ENCODE measurements at places on chromosomes 12 and 14. TPM values are rescaled to one million over a fixed set of nuclear protein-coding genes. Genes with fewer than 3 reads are reported as not detected.

DAO gene
- 0.87 TPM for polyA plus RNA-seq

SERPINA9 gene
- not detected for polyA plus RNA-seq

- no peak for DNase-seq
These were observed 89.3 kb downstream of the NTN4 start for GRCh38 chr12:95701275-95701674.

- no peak for DNase-seq
These were observed 45.1 kb downstream of the TRAF3 start for GRCh38 chr14:102822311-102822863.

VRTN gene
- polyA plus RNA-seq: not detected

NOP9 gene
- polyA plus RNA-seq: 24.1 TPM

ZNF891 gene
- polyA plus RNA-seq: 2.9 TPM

- no peak for DNase-seq
These were observed 898.4 kb downstream of the SLC16A7 start for GRCh38 chr12:60494244-60494643.

GRCh38 chr12:42128327-42128726 lies 16.3 kb downstream of the GXYLT1 start:
- no peak for DNase-seq

- no peak for DNase-seq
These were observed 7.8 kb upstream of the NXPH4 start for GRCh38 chr12:57208631-57209282.

GRCh38 chr12:131133994-131134393 lies 180.3 kb downstream of the ADGRD1 start:
- DNase-seq: no peak

DNA sequence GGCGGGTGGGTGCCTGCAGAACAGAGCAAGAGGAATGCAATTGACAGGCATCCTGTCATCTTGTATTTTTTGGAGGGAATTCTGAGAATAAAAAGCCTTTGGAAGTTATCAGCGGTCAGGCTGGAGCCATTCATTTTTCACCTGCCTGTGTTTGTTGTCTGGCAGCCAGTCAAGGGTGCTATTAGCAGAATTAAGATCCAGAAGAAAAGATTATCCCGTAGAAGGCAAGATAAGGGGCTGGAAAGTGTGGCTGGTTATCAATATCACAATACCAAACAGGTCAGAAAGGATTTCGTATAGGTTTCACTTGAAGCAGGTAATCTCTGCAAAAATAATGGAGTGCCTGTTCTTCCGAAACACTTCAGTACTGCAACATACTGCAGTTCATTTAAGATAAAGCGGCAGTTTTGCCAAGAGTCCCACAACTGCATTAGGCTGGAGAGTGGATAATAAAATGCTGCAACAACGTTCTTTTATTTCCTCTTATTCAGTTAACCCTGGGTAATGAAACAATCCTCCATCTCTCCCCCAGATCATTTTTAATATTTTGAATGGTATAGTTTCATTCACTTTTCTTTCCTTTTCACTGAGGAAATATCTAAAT lies 171.2 kb upstream of the CDKN3 start:
- DNase-seq: no peak

DNA sequence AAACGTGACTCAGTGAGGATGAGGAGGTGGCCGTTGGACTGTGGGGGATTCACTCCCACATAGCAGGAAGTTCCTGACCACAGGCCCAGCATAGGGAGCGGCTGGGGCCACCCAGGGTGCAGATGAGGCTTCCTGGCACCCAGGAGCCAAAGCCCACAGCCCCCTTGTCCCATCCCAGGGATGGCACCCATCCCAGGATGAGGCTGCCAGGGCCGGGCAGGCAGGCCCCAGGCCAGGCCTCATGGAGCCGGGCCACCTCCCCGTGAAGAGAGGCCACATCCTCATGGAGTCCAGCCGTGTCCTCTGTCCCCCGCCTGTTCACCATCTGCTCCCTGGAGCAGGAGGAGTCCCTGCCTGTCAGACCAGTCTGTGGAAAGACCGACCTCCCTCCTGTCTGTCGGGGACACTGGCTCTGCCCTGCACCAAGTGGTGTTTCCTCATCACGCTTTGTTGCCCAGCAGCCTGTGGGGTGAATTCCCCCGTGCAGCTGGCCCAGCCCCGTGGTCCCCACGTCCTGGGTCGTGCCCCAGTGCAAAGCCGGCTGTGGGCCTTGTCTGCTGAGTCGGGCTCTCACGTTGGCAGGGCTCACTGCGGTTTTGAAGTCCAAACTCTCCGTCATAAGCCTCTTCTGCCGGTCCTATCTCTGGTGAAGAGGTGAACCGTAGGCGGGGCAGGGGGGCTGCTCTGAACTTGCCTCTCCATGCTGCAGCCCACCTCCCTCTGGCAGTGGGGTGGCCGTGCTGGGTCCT lies 24.5 kb downstream of the MMP17 start:
- no peak for DNase-seq

TMEM52B gene
- 162 TPM for polyA plus RNA-seq

DNA sequence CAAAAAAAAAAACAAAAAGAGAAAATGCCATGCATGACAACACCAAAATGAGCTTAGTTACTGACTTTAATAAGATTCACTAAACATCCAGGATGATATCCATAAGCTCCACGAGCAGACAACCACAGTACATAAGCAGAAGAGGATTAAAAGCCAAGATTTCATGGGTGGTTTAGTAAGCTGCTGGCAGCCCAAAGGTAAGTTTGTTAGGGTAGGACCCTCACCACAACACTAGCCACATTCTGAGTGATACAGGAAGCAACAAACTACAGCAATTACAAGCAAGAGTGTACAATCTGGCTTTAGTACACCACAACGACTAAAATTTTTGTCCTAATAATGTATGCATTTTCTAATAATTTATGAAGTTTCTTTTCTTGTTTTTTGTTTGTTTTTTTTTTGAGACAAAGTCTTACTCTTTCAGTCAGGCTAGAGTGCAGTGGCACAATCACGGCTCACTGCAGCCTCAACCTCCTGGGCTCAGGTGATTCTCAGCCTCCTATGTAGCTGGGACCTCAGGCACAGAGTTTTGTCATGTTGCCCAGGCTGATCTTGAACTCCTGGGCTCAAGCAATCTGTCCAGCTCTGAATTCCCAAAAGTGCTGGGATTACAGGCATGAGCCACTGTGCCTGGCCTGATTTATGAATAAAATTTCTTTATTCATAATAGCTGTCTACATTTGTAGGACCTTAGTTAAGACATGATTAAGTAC lies 221.4 kb downstream of the MED13L start:
- no peak for DNase-seq

DNA sequence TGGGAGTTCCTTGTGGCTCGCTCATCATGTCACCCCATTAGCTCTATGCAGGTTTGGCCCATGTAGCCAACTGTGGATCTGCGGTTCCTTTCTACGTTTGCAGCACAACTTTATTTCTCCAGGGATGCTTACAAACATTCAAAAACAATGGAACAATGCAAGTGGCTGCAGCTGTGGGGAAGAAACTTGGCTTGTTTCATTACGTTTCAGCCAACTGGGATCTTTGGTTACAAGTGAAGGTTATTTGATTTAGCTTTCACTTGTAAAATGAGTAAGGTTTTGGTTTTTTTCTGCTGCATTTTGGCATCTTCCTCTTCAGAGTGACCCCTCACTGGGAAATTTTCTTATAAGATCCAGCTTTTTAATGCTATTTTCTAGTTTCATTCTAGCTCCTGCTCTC lies 105.9 kb downstream of the PLXNC1 start:
- DNase-seq: no peak

OVCH1 gene
- polyA plus RNA-seq: 0.31 TPM

DNA sequence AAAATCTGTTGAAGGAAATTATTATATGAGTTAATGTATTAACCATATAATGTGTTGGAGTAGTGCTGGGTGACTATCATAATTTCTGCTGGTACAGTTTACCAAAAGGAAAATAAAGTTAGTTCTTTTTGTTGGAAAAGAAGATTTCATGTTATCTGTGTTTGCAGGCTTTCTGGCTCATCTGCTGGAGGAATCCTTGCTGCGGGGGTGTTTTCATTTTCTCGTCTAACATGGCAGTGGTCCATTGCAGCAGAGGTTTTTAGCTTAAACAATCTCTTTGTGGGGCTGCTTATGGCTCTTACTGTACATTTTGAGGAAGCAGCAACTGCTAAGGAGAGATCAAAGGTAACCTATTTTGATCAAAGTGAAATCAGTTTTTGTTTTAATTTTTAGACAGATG lies 24.1 kb downstream of the TMEM260 start:
- no peak for DNase-seq

- no peak for DNase-seq
These were observed 37.8 kb upstream of the DDHD1 start for GRCh38 chr14:53190938-53191337.

- DNase-seq: no peak
These were observed 148.1 kb downstream of the TSPAN9 start for GRCh38 chr12:3225154-3225795.

- DNase-seq: no peak
These were observed 412.9 kb downstream of the RAD51B start for GRCh38 chr14:68232300-68233055.

- DNase-seq: no peak
These were observed 148.7 kb downstream of the ANO2 start for GRCh38 chr12:5796171-5796958.

INHBC gene
- polyA plus RNA-seq: 0.25 TPM

- DNase-seq: no peak
These were observed 610 bp upstream of the KMT2D start for GRCh38 chr12:49061157-49061650.

DNA sequence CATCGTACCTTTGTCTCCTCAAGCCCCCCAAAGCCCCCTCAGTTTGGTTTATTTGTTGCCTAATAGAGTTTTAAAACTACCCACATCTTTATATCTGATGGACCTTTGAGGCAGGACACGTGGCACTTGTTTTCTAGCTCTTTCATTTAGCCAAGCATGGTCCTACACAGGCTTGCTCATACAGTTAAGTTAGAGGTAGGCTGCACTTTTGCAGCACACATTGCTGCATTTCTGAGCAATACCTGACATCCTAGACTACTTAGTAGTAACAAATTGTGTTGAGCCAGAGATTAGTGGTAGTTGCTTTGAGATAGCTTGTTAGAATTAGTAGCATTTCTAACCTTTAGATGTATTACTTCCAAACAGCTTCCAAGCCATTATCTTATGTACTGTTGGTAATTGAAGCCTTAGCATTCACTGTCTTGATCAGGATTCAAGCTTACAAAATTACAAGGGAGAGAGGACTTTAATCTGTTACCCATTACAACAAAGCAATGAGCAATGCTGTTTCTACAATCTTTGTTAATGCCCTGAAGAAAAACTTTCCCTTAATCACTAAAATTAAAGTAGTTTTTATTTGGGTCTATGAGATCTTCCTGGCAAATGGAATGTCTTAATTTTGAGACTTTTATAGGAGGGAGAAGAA lies 96.6 kb downstream of the WNK1 start:
- no peak for DNase-seq

DNA sequence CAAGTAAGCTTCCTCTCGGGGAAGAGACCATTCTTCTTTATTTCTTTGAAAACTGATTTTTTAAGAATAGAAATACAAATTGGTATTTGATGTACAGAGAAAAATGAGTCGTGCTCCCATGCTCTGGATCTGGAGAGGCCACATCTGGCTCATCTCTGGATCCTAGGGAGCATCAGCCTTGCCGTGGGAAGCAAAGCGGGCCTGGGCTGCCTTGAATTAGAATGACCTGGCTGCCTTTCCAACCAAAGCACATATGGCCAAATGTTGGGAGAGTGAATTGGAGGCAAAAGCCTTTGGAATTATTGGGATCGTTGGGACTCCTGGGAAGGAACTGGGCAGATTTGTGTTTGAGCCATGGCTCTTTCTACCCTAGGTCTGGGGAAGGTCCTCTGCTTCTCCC lies 80.0 kb downstream of the SLC25A47 start:
- no peak for DNase-seq

GRCh38 chr12:8781381-8782127 lies 40.9 kb upstream of the A2ML1 start:
- DNase-seq: no peak

GRCh38 chr14:71574976-71575375 lies 357.3 kb upstream of the RGS6 start:
- DNase-seq: no peak

DNA sequence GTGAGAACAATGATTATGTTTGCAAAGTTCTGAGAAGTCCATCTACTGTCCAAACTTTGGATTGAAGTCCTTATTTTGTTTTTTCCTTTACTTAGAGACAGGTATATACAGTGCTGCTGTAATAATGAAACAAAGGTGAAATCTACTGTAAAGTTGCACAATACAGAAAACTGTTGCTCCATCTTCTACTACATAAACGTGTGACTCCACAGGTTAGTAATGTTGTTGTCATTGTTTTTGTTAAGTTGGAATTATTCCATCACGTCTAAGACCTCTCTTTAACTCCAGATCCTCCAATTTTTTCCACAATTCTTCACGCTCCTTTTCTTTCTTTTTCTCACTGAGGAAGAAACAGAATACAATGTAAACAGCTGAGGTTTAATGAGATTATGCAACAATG lies 57.0 kb upstream of the GPHB5 start:
- DNase-seq: no peak

FAIM2 gene
- polyA plus RNA-seq: 3.0 TPM

GRCh38 chr12:122523280-122523679 lies 3.5 kb downstream of the RSRC2 start:
- no peak for DNase-seq

IGF1 gene
- polyA plus RNA-seq: 4.1 TPM

GRCh38 chr12:100382338-100382737 lies 25.5 kb downstream of the SLC17A8 start:
- no peak for DNase-seq
